ENCODE measurements at places on chromosomes 5 and 9.

DNA sequence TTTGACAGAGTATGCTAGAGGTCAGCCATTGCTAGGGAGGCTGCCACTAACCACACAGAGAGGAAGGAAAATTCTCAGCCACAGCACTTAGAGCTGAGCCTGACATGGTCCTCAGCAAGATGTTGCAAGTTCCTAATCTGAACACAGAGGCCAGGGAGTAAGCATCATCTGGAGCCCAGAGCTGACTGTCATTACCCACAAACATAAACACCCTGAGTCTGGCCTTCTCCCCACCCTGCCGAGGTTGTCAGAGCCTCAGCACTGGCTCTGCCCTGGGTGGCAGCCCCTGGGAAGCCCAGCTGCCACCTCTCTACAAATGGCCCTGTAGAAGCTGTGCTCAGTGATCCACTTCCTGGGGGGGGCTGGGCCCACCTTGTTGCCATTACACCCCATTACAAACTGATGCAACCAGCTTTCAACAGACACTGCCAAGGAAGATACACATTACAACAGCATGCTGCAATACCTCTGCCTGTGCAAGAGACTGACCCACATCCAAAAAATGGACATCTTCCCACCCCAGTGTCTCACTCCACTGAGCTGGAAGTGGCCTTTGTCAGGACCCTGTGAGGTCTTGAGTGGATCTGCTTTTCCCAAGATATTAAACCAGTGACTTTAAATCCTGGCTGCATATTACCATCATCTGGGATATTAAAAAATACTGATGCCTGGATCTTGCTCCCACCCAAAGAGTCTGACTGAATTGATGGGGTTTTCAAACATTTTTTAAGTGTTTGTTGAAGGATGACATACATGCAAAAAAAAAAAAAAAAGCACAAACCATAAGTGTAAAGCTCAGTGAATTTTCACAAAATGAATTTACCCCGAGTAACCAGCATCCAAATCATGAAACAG lies 33.0 kb downstream of the IRF1 start:
- peak; percentile 18 for DNase-seq

DNA sequence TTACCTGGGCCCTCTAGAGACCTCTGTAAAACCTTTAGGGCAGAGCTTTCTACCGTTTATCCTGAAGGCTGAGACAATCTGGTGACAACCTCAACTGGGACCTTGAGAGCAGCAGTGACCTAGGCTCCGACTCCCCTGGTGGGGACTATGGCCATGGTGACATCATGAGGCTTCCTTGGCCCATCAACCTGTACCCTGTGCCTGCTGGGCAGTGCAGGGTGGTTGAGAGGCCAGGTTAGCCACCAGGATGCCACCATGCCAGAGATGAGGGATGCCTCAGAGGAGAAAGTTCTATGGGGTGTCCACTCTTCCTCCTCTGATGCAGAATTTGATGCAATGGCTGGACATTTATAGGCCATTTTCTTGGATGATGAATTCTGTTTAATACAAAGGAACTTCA lies 194.8 kb downstream of the PDZD2 start:
- no peak for DNase-seq

GRCh38 chr9:36137392-36138004 lies 965 bp downstream of the GLIPR2 start:
- no peak for DNase-seq

- DNase-seq: no peak
These were observed 309.9 kb downstream of the ZSWIM6 start for GRCh38 chr5:61641748-61642565.

DNA sequence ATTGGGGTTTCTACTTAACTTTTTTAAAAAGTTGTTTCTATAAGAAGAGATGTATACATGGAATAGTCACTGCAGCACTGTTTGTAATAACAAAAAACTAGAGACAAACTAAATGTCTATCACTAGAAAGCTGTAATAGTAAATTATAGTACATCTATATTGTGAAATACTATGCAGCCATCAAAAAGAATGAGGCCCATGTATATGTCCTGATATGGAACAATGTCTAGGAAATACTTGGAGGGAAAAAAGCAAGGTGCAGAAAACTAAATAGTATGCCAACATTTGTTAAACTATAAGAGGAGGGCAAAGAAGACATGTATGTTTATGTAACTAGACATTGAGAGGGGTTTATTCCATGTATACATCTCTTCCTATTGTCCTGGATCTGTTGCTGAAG lies 2.9 kb upstream of the RAB14 start:
- no peak for DNase-seq

Measured in NCI-H1930 (cell line).